Kidney epithelial cell (primary cell): ENCODE measurements at places on chromosomes 12 and 14.

- DNase-seq = no peak
These were observed 170.1 kb upstream of the FRMD6 start for GRCh38 chr14:51481643-51482042.

DNA sequence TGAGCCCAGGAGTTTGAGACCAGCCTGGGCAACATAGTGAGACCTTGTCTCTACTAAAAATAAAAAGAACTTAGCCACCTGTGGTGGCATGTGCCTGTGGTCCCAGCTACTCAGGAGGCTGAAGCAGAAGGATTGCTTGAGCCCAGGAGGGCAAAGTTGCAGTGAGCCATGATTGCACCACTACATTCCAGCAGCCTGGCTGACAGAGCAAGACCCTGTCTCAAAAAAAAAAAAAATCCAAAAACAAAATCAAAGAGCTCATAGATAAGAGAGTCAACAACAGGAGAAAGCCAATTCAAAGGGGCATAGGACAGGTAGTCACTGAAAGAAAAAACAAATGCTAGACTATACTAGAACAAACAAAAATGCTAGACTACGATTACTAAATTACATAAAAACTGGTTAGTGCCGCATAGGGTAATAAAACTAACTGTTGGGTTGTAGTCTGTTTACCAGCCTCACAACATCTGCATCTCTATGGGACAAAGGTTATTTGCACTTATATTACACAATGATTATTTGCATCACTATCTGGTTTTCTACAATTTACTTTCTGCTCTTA is 16.6 kb upstream of the EEA1 start:
- no peak for DNase-seq

DNA sequence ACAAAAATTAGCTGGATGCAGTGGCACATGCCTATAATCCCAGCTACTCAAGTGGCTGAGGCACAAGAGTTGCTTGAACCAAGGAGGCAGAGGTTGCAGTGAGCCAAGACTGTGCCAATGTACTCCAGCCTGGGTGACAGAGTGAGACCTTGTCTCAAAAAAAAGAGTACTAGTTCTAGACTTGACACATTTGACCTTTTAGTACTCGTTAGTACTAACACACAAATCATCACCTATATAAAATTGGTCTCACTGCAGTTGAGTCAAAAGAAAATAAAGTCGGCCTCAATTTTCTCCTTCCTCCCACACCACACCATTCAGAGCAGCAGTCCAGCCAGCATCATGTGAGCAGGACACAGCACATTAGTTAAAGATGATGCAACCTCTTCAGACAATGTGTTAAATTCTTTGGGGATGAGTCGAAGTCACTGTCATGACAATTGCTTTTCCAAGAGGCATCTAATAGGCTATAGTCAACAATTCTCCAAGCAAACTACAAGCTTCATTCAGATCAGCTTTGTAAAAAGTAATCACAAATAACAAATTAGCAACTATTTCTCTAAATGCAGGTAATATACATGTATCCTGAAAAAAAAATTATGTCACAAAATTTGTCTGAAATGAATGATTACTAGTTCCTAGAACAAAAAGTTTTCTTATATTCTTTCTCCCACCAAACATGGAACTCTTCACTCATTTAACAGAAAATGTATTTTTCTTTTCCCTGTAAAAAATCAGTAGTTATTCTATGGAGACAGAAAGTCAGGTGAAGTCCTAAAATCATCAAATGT is 55.6 kb downstream of the CLIP1 start:
- DNase-seq = peak; percentile 91

DNA sequence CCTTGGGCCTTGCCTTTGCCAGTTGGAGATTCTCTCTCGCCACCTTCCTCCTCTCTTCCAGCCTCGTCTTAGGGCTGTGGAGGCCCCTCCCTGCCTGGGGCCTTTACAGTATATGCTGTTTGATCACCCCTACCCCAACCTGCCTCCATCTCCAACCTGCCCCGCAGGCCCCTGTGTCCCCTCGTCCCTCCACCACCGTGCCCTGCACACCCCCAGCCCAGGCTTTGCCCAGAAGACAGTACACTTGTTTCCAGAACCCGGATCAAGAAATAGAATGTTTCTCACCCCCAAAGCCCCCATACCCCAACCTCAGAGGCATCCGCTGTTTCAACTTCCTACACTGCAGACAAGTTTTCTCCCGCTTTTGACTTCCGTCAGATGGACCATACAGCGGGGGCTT is 202.3 kb upstream of the C14orf180 start:
- DNase-seq = no peak

DNA sequence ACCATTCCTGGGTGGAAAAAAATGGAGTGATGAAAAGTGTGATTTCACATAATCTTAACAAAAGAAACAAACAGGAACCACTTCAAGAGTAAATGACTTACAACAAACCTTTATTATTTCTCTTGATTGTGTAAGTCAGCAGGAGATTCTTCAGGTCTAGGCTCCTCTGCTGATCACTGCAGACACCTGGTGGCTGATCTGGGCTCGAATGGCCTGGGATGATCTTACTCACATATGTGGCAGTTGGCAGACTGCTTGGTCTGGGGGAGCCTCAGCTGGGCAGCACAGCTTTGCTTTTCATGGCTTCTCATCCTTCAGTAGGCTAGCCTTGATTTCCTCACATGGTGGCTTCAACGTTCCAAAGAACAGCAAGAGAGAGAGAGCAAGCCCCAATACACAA is 215.4 kb upstream of the PRICKLE1 start:
- DNase-seq = no peak

DNA sequence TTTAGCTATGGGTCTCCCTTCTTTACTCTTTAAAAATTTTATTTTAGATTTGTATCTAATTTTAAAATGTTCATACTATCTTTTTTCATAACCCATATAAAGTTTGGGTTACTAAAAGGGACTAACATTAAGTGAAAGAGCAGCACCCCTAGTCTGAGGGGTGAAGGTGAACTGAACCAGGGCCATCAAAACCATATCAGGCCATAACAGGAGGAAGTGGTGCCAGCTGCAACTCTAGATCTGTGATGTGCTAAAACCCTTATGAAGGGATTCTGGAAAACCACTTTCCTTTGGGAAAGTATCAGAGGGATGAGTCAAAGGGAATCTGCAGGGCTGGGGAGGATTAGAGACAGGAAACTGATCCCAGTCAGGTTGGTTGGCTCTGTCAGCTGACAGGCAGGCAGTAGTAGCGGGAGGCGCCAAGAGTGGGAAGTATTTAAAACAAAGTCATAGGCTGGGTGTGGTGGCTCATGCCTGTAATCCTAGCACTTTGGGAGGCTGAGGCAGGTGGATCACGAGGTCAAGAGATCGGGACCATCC is 162.5 kb downstream of the PPM1H start:
- DNase-seq = no peak

GRCh38 chr14:106372870-106373652 is 846.7 kb downstream of the TMEM121 start:
- no peak for DNase-seq

DNA sequence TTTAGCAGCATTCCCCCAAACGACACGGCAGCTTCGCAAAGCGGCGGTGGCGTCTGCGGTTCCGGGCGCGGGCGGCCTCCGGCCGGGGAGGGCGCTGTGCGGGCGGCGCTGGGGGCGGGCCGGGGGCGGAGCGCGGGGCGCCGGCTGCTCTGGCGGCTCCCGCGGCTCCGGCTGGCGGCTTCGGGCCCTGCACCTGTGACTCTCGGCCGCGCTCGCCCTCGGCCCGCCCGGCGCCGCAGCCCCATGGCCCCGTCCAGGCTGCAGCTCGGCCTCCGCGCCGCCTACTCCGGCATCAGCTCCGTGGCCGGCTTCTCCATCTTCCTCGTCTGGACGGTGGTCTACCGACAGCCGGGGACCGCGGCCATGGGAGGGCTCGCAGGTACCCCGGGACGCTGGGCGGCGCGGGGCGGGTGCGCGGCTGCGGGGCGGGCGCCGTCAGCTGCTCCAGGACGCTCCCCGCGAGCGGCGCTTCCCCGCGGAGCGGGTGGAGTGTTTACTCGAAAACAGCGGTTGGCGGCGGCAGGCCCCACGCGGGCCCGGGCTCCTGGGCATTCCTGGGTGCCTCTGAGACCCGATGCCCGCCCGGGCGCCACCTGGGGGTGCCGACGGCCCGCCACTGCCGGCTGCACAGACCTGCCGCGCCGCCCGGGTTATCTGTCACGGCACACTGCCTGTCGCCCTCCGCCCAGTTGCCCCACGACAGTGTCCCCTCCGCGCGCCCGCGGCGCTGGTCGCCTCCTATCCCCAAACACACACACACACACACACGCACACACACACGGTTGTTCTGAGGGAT is at the start of gene SLC48A1:
Gene SLC48A1 (plus strand): TSS at position 177 of the 796 bp plus-strand sequence. CDS start 67 bp downstream, at position 244.
- DNase-seq = no peak

DNA sequence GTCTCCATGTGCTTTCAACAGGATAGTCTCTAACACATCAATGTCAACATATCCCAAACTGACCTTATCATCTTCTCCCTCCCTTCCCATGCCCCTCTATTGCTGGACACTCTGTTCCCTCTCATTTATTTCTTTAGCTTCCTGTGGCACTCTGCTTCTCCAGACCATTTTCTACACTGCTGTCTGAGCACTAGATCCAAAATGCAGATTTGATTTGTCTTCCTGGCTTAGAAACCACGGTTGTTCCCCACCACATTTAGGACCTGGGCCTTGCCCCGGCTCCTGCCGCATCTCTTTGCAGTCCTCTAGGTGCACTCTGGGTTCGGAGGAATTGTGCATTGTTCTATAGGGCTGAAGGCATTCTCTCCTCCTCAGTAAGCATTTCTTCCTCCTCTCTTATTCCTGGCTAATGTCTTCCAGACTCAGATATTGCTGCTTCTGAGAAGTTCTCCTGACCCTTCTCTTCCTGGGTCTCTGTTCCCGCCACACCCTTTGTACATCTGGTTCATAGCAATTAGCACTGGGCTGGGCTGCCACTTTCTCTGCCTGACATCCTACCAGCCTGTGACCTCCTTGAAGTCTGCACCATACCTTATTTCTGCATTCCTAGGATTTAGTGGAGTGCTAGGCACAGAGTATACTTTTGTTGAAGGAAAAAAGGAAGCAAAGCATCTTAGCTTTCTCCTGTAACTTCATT is 13.9 kb downstream of the ARG2 start:
- no peak for DNase-seq

DNA sequence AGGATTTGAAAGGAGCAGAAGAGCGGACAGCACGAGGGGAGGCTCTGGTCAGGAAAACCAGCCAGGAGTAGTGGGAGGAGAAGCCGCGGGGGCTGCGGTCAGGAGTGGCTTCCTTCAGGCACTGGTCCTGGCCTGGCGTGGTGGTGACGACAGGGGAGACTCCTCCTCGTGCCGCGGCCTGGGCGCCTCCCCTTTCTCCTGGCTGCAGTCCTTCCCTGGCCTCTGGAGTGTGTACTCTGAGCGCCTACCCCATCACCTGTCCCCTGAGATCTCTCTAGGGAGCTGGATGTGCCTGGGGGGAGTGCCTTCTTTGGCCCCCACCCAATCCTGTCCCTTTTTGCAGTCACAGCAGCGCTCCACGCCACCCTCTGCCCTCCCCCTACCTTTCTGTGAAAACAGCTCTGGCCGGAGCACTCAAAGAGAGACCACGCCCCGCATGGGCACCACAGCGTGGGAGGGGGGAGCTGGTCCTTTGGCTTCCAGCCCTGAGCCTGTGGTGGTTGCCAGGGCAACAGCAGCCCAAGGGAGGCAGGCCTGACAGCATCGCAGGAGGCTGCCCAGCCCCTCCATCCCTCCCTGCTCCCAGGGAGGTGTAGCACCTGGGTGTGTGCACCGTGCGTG is 125.9 kb downstream of the CALM1 start:
- peak; percentile 35 for DNase-seq

DNA sequence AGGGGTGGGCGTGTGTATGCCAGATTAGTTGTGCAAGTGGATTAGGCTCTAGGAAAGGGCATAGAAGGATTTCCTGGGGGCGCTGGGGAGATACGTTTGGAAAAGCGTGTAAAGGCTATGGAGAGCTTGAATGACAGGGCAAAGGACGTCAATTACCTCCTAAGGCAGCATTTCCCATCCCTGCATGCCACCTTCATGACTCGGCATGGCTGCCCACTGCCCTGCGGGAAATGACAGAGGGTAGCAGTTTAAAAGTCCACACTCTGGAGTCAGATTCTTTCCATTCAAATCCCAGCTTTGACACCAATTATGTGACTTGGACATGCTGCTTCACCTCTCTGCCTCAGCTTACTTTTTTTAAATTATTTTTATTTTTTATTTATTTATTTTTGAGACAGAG is 14.8 kb upstream of the TMEM229B start:
- DNase-seq = no peak

GRCh38 chr14:20632831-20633691 is 8.4 kb downstream of the OR6S1 start:
- DNase-seq = no peak
